Activated T-cell treated with anti-CD3 and anti-CD28 coated beads, Interleukin-2, amount 50 U/mL, for 72 hours (primary cell): ENCODE measurements at places on chromosomes 12 and 14. TPM values are rescaled to one million over a fixed set of nuclear protein-coding genes. Genes with fewer than 3 reads are reported as not detected.

- no peaks in the 10 kb centered on the region for H3K27me3 ChIP-seq
- no peaks in the 10 kb centered on the region for H3K4me1 ChIP-seq
- no peak overlapping the region for H3K4me3 ChIP-seq
- H3K36me3 ChIP-seq = no peaks in the 10 kb centered on the region
Measured at GRCh38 chr14:64363265-64363846, 24.8 kb upstream of the MTHFD1 start.

- no peak overlapping the region for H3K27ac ChIP-seq
- H3K4me1 ChIP-seq = peaks cover 24% of the 10 kb centered on the region
- no peak overlapping the region for H3K4me3 ChIP-seq
- H3K36me3 ChIP-seq = no peaks in the 10 kb centered on the region
- DNase-seq = no peak
Measured at GRCh38 chr14:93032421-93032936, 83.2 kb downstream of the ITPK1 start.

GRCh38 chr14:75905147-75905904, 76.5 kb downstream of the TGFB3 start:
- no peak overlapping the region for H3K27ac ChIP-seq
- H3K36me3 ChIP-seq = no peaks in the 10 kb centered on the region
- no peaks in the 10 kb centered on the region for H3K4me1 ChIP-seq
- no peak for DNase-seq
- no peaks in the 10 kb centered on the region for H3K27me3 ChIP-seq
- H3K4me3 ChIP-seq = no peak overlapping the region

GRCh38 chr12:49953151-49953550, 2.6 kb downstream of the AQP2 start:
- no peak overlapping the region for H3K4me3 ChIP-seq
- DNase-seq = no peak
- H3K4me1 ChIP-seq = no peaks in the 10 kb centered on the region
- H3K36me3 ChIP-seq = no peaks in the 10 kb centered on the region
- H3K27ac ChIP-seq = no peak overlapping the region

Gene MYH6
- total RNA-seq = 2.1 TPM

Gene HOXC13
- not detected for total RNA-seq

Gene CLEC14A
- not detected for total RNA-seq

DNA sequence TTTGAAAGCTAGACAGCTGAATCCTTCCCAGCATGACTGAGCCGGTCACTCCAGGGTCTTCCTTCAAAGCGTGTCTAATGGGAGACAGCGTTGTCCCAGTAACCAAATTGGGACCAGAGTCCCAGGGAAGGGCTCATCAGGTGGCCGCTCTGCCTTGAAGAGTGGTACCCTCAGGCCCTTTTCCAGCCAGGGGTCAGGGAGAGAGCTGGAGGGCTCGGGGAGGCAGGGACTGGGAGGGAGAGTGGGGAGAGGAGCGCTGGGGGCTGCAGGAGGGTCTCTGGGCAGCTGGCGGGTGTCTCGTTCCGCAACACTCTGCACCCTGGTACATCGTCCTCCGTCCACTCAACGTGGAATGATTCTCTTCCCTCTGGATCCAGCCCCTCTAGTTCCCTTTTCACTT, 1.6 kb upstream of the RTL1 start:
- no peak for DNase-seq
- H3K4me1 ChIP-seq = no peaks in the 10 kb centered on the region
- peaks cover 34% of the 10 kb centered on the region for H3K27me3 ChIP-seq
- no peak overlapping the region for H3K27ac ChIP-seq
- H3K36me3 ChIP-seq = no peaks in the 10 kb centered on the region
